ENCODE measurements at places on chromosomes 2 and 18. TPM values are rescaled to one million over a fixed set of nuclear protein-coding genes. Genes with fewer than 3 reads are reported as not detected.

- DNase-seq, result no peak
Measured at GRCh38 chr2:99480390-99480789, 9.4 kb downstream of the REV1 start.

- no peak for DNase-seq
Measured at GRCh38 chr2:215531284-215531683, 95.4 kb upstream of the FN1 start.

- DNase-seq, result no peak
Measured at GRCh38 chr2:171260471-171261424, 100.1 kb upstream of the TLK1 start.

DNA sequence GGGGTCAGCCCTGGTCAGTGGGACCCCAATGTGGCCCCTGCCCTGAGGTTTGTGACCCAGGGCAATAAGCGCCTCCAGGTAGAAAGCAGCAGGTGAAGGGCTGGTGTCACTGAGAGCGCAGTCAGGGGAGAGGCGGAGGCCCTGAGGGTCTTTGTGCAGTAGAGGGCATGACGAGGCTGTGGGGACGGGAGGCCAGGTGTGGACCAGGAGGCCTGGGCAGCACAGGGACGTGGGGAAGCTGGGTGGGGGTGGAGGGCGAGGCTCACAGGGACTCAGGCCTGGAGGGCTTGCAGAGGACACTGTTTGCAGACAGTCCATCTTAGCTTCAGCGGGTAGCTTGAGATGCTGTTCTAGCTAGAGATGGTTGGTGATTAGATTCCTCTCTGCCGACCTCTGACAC is 32.0 kb downstream of the TRAF3IP1 start:
- DNase-seq, result no peak

- no peak for DNase-seq
Measured at GRCh38 chr2:109379507-109379906, 234.3 kb downstream of the SEPTIN10 start.

DNA sequence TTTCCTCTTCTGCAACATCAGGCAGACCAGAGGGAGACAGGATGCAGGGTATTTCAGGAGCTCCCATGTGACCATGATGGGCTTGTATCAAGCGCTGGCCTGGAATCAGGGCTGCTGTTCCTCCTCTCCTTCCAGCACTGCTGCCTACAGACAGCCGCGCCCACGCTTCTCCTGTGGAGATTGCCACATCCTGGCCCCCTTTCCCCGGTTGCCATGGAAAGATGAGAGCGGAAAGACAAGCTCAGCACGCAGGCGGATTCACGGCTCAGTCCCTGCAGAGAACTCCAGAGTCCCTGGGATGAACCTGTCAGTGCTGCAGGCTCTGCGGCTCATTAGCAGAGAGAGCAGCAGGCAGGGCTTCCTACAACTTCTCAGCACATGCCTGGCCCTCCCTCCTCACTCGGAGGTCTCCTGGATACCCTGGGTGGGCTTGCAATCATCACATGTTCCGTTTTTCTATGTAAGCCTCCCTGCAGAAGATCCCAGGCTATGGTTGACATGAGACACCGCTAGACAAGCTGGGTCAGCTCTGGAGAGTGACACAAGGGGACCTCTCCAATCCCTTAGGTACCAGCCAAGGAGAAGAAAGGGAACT is 497.8 kb upstream of the MYT1L start:
- DNase-seq, result no peak

- DNase-seq, result peak; percentile 32
Measured at GRCh38 chr2:26086155-26086637, 52.3 kb downstream of the RAB10 start.

GRCh38 chr2:45368792-45369191 is 242.3 kb downstream of the SRBD1 start:
- no peak for DNase-seq

TXNDC2 gene
- polyA plus RNA-seq, result 0.06 TPM

GPBAR1 gene
- 0.05 TPM for polyA plus RNA-seq

ERICH2 gene
- not detected for polyA plus RNA-seq

LYPD1 gene
- 64.7 TPM for polyA plus RNA-seq

GAD1 gene
- not detected for polyA plus RNA-seq

RAB17 gene
- polyA plus RNA-seq, result 0.21 TPM

CHST10 gene
- polyA plus RNA-seq, result 11.3 TPM

RFTN2 gene
- polyA plus RNA-seq, result 5.2 TPM
